ENCODE measurements at places on chromosomes 16 and 17.
A peak's percentile ranks its signal among the peaks of the same experiment; 100 is the strongest.

DNA sequence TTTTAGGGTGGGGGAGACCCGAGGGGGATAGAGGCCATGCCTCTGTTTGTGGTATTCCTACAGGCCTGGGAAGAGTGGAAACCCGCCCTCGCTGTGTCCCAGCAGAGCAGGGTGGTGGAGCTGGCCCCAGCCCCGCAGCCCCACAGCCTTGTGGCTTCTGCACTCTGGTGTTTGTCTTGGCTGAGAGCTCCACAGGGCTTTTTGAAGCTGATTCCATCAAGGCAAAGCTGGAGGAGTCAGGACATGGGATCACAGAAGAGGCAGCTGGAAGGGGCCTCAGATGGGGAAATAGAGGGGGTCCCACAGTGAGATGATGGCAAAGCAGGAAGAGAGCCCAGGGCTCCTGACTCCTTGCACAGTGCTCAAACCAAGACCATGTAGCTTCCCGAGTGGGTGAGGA lies 5.0 kb upstream of the WFIKKN2 start:
- DNase-seq = no peak

- no peak for DNase-seq
These were observed 15.5 kb upstream of the SNTB2 start for GRCh38 chr16:69171325-69172084.

- no peak for DNase-seq
These were observed 9.2 kb upstream of the PRR29 start for GRCh38 chr17:63988741-63989621.

- no peak for DNase-seq
These were observed 11.1 kb upstream of the KIF19 start for GRCh38 chr17:74314877-74315276.

- DNase-seq = no peak
These were observed 663 bp downstream of the CYB5D1 start for GRCh38 chr17:7858522-7858810.

DNA sequence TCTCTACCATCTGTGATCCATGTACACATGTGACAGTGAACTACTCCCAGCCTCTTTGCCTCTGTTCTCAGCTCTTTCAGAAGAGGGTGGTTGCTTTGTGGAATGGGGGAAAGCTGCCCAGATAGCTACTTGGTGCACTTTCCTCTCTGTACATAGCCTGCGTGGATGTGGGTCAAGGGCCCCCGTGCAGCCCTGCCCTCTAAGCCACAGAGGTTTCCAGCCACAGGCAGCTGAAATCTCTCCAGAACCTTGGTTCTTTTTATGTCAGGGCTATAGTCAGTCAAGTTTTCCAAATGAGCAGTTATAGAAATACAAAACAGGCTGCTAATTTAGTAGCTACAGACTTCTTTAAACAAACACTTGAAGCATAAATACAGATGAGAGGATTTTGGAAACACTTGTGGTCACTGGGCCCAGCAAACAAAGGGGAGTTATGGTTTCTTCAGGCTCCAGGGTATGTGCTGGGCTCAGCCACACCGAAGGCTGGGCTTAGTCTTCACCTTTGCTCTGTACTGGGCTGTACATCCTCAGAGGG lies 199.7 kb upstream of the ASIC2 start:
- no peak for DNase-seq

GRCh38 chr16:24013864-24014645 lies 178.3 kb downstream of the PRKCB start:
- DNase-seq = no peak

- no peak for DNase-seq
These were observed 57.8 kb upstream of the CIBAR2 start for GRCh38 chr16:85170066-85170491.

DNA sequence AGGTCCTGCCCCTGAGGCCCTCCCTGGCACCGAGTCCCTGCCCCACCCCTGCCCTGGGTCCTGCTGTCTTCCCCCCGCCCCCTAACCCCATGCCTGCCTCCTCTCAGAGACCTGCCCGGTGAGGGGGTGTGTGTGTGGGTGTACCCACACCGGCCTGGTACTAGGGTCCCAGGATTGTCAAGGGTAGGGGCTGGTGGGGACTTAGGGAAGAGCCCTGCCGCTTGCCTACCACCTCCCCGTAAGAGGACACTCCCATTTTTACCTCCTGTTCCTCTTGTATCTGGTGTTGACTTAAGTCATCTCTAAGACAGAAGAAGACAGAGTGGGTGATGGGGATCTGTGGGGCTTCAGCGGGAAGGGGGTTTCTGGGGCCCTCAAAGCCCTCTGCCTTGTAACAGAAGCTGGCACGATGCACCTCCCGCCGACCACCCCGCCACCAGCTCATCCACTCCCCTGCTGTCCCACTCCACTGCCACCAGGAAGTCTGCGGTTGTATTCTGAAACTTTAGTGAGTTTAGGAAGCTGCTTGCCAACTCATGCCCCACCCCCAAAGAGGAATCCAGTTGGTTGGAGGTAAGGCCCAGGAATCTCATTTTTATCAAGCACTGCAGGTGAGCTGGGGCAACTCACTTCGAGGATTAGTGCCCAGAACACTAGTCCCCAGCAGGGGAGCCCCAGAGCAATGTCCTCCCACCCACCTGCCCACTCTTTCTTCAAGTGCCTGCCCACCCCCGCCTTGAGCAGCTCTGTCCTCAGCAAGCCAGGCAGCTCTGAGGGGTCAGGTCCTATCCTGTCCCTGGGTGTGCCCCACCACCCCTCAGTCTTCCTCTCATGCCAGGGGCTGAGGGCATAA lies 5.6 kb downstream of the SPATA32 start:
- DNase-seq = no peak

DNA sequence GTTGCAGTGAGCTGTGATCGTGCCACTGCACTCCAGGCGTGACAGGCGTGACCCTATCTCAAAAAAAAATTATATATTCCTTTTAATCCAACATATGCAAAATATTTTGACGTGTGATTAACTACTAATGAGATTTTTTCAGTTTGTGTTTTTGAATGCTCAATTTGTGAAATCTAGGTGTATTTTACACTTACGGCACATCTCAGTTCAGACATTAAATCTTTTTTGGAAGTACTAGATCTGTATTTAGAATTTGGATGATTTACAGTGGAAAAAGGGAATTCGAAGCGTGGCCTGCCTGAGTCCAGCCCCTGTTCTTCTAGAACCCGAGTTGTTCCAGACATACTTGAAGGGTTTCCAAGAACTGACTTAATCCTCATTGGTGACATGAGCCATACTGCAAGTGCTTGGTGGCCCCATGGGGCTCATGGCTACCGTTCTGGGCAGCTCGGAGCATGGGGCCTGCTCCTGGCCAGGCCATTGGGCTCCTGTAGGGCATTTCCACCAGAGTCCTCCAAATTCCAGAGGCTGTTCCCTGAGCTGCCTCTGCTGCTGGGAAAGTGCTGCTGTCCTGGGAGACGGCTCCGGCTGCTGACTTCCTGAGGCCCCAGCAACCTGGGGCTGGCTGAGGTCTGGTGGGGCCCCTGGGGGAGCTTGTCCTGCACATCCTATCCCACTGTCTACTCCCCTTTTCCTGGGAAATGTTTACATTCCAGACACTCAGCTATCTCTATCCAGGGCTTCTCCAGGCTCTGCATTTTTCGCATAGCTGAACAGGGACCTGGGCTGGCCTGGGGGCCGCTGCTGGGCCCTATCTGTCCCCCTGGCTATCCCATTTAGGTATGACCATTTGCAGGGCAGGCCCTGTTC lies 27.2 kb downstream of the LLGL2 start:
- no peak for DNase-seq

DNA sequence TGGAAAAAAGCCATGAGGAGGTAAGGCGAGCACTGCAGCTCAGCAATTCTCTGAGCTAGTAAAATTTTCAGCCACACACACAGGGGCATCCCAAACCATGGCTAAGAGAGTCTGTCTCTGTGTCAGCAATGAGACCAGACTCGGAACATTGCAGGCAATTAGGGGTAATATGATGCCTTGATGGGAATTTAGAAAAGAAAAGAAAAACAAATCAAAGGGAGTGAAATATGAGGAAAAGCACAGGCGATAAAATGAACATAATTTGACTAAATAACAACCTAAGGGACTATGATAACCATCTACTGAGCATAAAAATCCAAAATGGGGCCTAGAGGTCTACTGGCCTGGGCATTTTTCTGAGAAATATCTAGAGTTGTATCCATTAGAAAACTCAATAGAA lies 546.0 kb upstream of the PSMD7 start:
- no peak for DNase-seq

DNA sequence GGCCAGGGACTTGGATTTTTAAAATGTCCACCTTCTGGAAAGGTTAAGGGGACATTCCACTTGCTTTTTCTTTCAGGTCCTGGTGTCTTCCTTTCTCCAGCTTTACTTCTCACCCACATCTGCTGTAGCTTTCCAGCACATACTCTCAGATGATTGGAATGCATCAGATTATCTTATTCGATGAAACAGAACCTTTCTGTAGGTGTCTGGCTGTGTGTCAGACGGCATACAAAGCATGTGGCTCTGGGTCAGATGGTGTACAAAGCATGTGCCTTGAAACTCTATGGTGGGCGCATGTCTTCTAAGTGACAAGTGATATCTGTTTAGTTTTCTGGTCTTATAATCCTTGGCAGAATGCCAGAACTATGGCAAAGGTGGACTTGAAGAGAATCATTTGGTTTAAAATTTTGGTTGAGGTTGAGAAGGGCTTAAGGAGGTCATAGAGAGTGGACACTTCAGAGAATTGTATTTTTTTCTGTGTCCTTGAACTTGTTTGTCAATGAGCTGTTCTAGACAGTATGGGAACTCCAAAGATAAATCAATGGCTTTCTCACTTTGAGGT lies 125.3 kb downstream of the FTO start:
- no peak for DNase-seq

- no peak for DNase-seq
These were observed 1.0 kb upstream of the KRTAP3-1 start for GRCh38 chr17:41009936-41010335.

GRCh38 chr16:82007189-82007588 lies 4.1 kb downstream of the SDR42E1 start:
- DNase-seq = no peak

DNA sequence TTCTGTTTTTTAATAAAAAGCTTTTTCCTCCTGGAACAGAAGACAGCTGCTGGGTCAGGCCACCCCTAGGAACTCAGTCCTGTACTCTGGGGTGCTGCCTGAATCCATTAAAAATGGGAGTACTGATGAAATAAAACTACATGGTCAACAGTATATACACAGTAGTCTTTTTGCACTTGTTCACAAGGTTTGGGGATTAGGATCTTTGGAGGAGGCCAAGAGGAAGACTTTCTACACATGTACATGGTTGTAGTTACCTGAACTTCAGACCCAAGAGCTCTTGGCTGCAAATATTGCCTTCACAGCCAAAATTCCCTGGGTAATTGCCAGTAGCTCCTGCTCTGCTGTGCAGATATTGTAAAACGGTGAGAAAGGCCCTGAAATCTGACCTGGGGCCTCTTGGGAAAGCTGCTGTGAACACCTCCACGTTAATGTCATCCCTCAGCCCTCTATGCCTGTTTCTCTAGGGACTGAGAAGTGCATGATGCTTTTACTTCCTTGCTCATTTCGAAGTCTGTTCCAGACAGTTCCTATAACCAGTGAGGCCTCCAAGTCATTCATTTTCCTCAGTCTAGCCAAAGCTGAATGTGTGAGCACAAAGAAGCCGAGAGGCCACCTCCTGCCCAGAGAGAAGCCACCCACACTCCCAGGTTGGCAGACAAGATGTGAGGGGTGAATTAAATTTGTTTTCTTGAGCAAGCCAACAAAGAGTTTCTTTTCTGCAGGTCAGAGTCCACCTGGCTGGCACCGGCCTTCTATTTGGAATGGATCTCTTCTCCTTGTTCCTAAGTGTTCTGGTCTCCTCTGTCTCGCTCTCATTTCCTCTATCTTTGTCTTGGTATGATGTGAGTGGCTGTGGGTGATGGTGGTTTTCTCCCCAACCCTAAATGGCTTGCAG lies 15.9 kb downstream of the ANKRD40 start:
- no peak for DNase-seq

- DNase-seq = no peak
These were observed 8.5 kb downstream of the ST6GALNAC1 start for GRCh38 chr17:76635039-76635438.

- peak; percentile 58 for DNase-seq
These were observed 15.5 kb upstream of the TFAP4 start for GRCh38 chr16:4288148-4288921.

DNA sequence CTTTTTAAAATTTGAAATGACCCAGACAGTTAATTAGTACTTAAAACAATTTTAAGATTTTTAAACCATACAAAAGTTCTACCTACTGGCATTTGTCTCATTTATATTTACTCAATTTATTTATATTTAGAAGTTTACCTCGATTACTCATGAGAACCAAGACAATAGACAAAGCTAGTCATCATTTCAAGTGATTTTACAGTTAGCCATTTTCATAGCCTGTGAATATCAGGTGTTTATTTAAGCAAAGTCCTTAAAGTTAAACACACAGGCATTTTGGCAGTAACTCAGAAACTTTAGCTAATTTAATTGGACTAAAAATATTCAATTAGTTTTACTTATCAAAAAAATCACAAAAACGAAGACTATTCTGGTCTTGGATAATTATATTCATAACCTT lies 101.6 kb upstream of the KIF2B start:
- DNase-seq = no peak

GRCh38 chr16:76246587-76246986 lies 30.6 kb upstream of the CNTNAP4 start:
- no peak for DNase-seq

GRCh38 chr17:32933881-32934280 lies 5.9 kb downstream of the TMEM98 start:
- no peak for DNase-seq

GRCh38 chr16:50183316-50183715 lies 30.2 kb downstream of the TENT4B start:
- no peak for DNase-seq

GRCh38 chr17:66364990-66365490 lies 62.6 kb downstream of the PRKCA start:
- no peak for DNase-seq

DNA sequence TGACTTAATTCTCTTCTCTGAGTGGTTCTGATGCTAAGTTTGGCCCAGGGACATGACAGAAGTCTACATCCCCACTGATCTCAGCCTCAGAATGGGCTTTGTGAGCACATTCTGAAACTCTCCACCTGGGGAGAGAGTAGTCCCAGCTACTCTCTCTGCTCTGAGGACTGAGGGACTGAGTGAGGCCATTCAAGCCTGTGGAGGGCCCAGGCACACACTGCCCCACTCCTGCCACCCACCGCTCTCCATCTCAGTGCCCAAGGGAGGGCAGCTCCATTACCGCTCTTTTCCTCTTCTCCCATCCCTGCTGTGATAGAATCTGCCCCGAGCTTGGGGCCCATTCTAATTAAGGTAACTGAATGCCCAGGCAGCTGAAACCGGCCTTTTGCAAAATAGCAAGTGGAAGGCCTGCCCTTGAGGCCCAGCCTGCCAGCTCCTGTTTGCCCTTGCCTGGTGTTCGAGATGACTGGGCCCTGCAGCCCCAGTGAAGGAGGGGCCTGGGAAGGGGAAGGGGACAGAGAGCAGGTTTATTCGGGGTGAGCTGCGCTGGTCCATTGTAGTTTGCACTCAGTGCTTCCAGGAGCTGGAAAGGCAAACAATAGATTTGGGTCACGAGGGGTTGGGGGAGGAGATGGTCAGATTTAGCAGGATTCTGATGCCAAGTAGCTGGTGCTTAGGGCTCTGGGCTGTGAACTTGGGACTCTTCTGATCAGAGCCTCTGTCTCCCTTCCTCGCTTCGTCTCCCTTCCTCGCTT lies 76.2 kb downstream of the RAB11FIP4 start:
- no peak for DNase-seq

Data from H54 (cell line).